ENCODE measurements at places on chromosomes 1 and 21.

DNA sequence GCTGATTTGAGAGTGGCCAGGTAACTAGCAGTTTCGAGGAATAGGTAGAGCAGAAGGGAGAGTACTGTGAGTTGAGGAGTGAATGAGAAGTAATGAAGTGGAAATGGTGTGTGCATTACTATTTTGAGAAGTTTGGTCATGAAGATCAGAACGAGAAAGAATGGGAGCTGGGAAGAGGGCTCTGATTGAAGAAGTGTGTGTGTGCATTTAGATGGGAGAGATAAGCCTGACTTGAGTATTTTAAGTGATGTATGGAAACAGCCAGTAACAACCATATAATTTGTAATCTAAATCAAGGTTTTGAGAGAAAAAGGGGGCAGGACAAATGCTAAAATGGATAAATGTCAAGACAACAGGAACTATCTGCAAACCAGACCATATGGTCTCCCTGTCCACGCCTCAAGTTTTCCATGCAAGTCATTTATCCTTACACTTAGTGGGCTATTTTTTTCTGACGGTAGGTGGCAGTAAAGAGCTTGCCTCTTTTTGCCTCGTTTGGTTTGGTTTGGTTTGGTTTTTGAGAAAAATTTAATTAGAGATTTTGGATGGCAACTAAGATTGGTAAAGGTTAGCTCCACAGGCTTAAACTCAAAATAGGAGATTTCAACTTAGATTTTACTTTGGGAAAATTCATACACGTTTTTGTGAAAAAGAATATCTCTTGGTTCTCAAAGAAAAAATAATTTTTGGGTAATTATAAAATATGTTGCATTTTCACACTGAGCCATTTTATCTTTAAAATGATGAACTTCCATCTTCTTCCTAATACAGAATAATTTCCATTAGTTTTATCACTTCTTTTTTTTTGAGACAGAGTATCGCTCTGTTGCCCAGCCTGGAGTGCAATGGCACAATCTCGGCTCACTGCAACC, 9.5 kb upstream of the B3GALNT2 start:
- no peak for DNase-seq

GRCh38 chr1:101816262-101816661, 180.5 kb downstream of the OLFM3 start:
- DNase-seq, result no peak

DNA sequence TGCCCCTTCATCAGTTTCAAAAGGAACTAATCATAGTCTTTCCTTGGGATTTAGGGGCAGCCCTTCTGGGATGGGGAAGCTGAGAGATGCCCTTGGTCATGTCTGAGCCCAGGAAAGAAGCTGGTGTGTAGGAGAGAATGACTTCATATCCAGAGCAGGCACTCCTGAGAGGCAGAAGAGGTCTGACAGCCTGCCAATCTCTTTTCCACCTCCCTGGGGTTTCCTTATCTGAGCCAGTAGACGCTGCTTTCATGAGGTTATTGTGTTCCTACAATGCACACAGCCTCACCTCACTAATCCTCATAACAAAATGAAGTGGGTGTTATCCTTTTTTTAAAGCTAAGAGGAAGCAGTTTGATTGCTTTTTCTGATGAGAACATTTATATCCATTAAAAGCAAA, 14.1 kb downstream of the ROR1 start:
- DNase-seq, result no peak

GRCh38 chr1:35561297-35561971, 3.8 kb downstream of the NCDN start:
- no peak for DNase-seq

- no peak for DNase-seq
Observed at GRCh38 chr1:24048205-24048869, 63.6 kb downstream of the MYOM3 start.

DNA sequence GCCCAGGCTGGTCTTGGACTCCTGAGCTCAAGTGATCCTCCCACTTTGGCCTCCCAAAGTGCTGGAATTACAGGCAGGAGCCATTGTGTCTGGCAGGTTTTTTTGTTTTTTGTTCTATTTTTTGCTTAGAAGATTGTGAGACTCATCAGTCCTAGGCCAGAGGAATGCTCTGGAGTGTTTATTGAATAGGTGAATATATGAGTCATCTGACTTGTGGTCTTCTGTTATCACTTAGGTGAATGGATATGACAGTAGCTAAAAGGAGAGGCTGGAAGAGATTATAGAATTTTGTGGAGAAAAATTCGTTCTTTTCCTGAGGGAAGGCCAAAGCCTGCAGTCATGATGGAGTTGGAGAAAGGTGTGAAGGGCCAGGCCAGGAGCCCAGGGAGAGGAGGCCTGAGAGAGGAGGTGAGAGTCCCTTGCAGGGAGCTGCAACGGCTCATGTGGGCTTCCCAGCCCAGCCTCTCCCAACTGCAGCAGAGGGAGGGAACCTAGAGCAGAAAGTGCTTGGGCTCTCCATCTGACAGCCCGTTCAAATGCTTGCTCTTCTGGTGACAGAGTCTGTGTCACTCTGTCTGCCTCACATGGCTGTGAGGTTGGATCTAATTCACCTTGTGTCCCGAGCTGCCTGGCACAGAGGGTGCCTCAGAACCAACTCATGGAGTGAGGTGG, 31.6 kb upstream of the ACOT11 start:
- no peak for DNase-seq

- no peak for DNase-seq
Observed at GRCh38 chr1:166947398-166948043, 27.8 kb downstream of the ILDR2 start.

DNA sequence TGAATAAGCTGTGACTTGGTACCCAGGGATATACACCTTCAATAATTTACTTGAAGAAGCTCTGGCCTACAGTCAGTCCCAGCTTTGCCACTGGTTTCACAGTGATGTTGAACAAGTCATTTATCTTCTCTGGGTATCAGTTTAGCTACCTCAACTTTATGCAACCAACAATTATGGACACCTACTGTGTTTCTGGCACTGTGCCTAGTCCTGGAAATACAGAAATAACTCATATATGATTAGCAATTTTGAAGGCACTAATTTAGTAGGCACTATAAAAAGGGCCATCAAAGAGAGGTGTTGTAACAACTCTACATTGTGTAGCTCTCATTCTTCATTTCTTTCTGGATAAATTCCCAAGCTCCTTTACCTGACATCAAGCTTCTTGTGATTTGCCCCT, 88.6 kb upstream of the SPATA6 start:
- no peak for DNase-seq

DNA sequence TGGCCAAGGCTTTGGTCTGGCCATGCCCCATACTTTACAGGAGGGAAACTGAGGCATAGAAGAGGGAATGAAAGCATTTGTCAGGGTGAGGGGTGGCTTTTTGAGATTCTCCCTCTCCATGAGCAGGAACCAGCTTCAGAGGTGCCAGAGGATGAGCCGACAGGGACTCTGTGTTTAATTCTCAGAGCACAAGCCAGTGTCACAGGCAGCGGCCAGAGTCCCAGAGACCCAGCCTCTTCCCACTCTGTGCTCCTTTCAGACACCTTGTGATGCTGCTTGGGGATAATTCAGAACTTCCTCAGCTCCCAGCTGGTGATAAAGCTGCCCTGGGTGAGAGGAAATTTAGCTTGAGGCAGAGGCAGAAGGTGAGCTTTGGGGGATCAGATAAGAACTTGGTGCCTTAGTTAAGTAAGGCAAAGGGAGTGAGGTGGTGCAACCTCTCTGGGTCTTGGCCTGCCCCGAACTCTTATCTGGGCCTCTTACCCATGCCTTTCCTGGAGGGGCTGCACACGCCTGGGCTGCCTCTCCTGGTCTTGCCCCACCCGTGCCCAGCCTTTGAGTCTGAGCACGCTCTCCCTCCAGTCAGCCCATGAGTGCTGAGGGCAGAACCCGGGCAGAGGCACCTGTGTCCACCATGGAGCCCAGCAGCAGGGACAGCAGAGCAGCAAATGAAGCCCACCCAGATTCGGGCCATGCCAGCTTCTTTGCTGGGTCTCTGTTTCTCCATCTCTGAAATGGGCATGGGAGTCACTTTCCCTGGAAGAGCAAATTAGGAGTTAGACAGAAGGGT, 175.6 kb upstream of the C1orf174 start:
- DNase-seq, result no peak

DNA sequence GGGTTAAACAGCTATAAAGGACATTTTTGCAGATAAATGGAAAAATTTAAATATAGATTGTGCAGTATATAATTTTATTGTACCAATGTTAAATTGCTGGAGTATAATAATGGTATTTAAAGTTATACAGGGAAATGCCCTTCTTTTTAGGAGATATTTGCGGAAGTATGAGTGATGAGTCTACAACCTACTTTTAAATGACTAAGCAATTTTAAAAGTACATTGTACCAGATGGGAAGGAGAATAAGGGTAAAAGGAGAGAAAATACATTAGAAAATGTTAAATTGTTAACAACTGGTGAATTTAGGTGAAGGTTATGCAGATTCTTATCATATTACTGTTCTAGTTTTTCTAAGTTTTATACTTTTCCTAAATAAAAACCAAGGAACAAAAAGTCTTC, 91.8 kb downstream of the ZZZ3 start:
- DNase-seq, result no peak

DNA sequence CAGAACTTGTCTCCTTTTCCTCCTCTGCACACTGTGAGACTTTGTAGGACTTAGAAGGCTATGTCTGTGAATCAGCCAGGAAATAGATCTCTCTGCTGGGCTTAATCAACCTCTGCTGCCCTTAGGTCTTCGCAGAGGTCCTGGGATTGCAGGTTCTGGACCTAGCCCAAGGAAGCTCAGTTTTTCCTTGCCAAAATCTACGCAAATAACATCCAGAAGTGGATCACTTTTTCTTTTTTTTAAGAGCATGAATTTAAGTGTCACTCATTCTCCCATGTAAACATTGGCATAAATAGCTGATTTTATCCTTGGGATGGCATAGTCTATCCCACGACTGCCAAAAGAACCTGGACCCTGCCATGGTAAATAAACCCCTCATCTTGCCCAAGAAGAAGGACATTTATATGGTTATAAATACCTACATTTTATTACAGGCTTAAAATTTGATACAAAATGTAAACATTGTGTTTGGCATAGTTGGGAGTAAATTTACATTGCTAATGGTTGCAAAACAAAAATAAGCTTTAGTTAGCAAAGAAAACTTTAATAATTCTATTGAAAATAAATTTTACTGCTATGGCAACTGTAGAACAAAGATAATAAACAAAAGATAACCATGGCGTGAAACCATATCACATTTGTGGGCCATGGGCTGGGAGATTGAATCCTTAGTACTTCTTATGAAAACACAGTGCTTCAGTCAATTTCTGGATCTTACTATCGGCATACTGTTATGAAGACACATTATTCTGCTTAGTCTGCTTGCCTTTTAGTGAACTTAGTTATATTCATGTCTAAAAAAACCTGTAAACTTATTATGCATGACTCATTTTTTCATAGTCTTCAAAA, 24.5 kb upstream of the DISC1 start:
- no peak for DNase-seq

- no peak for DNase-seq
Observed at GRCh38 chr1:48917901-48918603, 141.4 kb upstream of the BEND5 start.

DNA sequence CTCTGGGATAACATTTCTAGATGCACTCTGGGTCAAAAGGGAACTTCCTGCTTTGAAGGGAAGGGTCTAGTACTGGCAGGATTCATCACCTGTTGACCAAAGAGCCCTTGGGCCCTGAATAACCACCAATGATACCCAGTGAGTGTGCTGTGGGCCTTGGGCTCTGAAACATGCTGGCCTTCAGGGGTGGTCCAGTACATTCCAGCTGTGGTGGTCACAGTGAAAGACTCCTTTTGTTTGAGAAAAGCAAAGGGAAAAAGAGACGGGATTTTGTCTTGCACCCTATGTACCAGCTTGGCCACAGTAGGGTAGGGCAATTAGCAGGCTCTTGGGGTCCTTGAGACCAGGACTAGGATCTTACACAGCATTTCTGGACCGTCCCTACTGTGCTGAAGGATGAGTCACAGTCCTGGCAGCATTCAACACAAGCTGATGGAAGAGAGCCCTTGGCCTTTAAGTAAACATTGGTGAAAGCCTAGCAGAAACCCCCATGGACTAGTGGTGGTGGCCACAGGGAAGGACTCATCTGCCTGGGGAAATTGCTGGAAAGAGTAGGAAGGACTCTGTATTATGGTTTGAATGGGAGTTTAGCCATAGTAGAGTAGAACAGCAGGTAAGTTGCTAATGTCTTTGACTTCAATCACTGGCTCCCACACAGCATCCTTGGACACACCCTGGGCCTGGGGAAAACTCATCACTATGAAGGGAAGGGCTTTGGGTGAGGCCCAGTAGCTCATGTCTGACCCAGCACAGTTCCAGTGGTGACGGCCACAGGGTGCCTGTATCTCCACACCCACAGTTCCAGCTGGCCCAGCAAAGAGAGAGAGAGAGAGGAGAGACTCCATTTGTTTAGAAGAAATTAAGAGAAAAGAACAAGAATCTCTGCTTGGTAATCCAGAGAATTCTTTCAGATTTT, 87.5 kb downstream of the COL24A1 start:
- no peak for DNase-seq

- no peak for DNase-seq
Observed at GRCh38 chr1:76083189-76083588, 8.6 kb downstream of the ST6GALNAC3 start.

GRCh38 chr1:230749150-230749549, 2.0 kb downstream of the CAPN9 start:
- DNase-seq, result no peak

DNA sequence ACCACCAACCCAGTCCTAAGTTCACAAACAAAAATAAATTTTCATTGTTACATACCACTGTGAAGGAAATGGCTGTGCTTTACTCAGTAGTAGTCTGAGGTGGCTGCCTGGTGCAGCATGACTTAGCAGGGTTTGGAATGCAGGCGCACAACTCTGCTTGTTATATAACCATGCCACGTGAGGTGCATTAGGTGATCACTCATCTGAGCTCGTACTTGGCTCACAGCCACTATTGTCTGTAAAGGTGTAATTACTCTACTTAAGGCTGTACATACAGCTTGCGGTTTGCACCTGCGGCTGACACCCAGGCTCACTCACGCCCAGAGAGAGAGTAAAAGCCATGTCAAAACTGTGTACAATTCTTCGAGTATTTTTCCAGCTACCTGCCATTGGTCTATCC, 599.4 kb downstream of the LTN1 start:
- no peak for DNase-seq

GRCh38 chr1:32899586-32900296, 1.4 kb downstream of the TMEM54 start:
- no peak for DNase-seq

DNA sequence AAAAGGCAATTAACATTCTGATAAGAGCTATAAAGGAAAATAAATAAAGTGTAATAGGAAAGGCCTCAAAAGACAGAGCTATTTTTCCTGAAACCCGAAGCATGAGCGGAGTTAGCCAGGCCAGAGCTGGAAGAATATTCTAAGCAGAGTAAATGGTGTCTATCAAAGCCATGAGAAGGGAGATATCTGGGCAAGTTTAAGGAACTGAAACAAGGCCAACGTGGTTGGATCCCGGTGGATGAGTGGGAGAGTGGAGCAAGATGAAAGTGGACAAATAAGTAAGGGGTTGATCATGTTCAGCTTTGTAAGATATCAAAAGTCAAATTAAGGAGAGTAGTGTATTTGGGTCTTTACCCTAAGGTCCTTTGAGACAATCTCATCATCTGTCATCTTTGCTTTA, 234.0 kb downstream of the TM2D1 start:
- no peak for DNase-seq
